ENCODE measurements at places on chromosomes 2 and 18. TPM values are rescaled to one million over a fixed set of nuclear protein-coding genes. Genes with fewer than 3 reads are reported as not detected.

The ALPI gene
- total RNA-seq, result not detected

The M1AP gene
- not detected for total RNA-seq

The TMEM169 gene
- 0.53 TPM for total RNA-seq

The FZD7 gene
- total RNA-seq, result 0.25 TPM

GRCh38 chr18:13934058-13934457, 18.7 kb upstream of the MC2R start:
- H3K27me3 ChIP-seq, result no peaks in the 10 kb centered on the region
- no peak overlapping the region for H3K4me3 ChIP-seq
- no peaks in the 10 kb centered on the region for H3K4me1 ChIP-seq
- H3K27ac ChIP-seq, result no peak overlapping the region
- DNase-seq, result no peak

DNA sequence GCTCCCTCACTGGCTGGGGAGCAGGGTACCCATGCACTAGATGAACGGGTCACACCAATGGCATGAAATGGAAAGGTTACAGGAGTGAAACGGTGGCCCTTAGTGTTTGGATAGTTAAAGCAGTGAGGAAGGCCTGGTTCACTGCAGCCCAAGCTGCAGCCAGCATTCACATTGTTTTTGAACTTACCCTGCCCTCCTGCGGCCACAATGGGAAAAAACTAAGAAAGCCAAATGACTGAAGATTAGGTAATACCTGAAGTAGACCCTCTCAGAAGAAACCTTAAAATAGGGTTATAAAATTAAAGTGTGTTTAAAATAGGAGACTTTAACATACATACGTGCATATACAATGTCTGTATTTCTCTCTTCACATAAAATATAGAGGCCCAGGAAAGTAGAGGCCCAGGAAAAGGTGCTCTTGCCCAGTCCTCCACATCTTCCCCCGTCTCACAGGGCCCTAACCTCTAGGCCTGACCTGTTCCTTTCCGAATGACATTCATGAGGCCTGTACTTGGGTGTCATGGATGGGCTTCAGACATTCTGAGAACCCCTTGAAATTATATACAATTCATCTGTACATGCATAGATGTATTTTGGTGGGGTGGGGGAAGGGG, 33.3 kb downstream of the DOK1 start:
- H3K27me3 ChIP-seq, result peaks cover 7% of the 10 kb centered on the region
- H3K4me3 ChIP-seq, result no peak overlapping the region
- DNase-seq, result peak; percentile 40
- H3K27ac ChIP-seq, result no peak overlapping the region
- peaks cover 5% of the 10 kb centered on the region for H3K4me1 ChIP-seq

- no peak for DNase-seq
- no peak overlapping the region for H3K27ac ChIP-seq
- H3K36me3 ChIP-seq, result no peaks in the 10 kb centered on the region
- no peaks in the 10 kb centered on the region for H3K4me1 ChIP-seq
- no peak overlapping the region for H3K4me3 ChIP-seq
Measured at GRCh38 chr18:8562070-8562469, 47.2 kb upstream of the RAB12 start.

GRCh38 chr2:195612611-195613495, 44.2 kb upstream of the SLC39A10 start:
- no peaks in the 10 kb centered on the region for H3K4me1 ChIP-seq
- no peaks in the 10 kb centered on the region for H3K27me3 ChIP-seq
- H3K4me3 ChIP-seq, result no peak overlapping the region
- no peaks in the 10 kb centered on the region for H3K36me3 ChIP-seq

GRCh38 chr2:41859615-41860514, 188.0 kb upstream of the PKDCC start:
- no peaks in the 10 kb centered on the region for H3K4me1 ChIP-seq
- H3K27me3 ChIP-seq, result peaks cover 4% of the 10 kb centered on the region
- no peak overlapping the region for H3K27ac ChIP-seq

GRCh38 chr2:95206096-95206495, 1.2 kb upstream of the ZNF892 start:
- H3K27me3 ChIP-seq, result no peaks in the 10 kb centered on the region
- no peak for DNase-seq
- H3K4me3 ChIP-seq, result no peak overlapping the region
- peaks cover 17% of the 10 kb centered on the region for H3K4me1 ChIP-seq
- H3K36me3 ChIP-seq, result peaks cover 12% of the 10 kb centered on the region

DNA sequence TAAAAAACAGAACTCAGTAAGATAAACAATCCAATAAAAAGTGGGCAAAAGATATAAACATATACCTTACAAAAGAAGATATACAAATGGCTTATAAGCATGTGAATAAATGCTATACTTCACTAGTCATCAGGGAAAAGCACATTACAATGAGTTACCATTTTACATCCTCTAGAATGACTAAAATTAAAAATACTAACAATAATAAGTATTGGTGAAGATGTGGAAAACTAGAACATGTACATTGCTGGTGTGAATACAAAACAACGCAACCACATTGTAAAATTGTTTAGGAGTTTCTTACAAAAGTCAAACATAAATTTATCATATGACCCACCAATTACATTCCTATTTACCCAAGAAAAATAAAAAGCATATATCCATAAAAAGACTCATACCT, 80.1 kb downstream of the SPIRE1 start:
- no peak overlapping the region for H3K27ac ChIP-seq
- H3K36me3 ChIP-seq, result no peaks in the 10 kb centered on the region
- H3K27me3 ChIP-seq, result no peaks in the 10 kb centered on the region
- H3K4me1 ChIP-seq, result no peaks in the 10 kb centered on the region
- H3K4me3 ChIP-seq, result no peak overlapping the region

DNA sequence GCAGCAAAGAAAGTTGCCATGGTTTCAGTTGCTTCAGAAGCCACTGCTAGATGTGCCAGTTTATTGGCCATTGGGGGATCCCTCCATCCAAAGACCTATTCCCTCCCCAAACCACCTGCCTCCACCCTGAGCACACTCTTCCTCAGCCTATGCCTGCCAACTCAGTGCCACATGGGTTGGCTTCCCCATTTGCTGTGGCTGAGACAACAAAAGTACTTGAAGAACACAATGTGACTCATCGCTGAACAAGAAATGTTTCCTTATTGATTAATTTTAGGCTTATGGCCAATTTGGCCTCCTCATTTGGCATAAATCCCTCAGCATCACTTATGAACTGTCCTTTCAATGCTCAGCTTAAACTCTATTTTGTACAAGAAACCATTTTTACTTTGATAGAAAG, 215.9 kb downstream of the TMEM247 start:
- no peaks in the 10 kb centered on the region for H3K27me3 ChIP-seq

- H3K27ac ChIP-seq, result no peak overlapping the region
- no peaks in the 10 kb centered on the region for H3K36me3 ChIP-seq
- H3K27me3 ChIP-seq, result no peaks in the 10 kb centered on the region
- no peaks in the 10 kb centered on the region for H3K4me1 ChIP-seq
Measured at GRCh38 chr18:11834772-11835171, 16.4 kb upstream of the CHMP1B start.

DNA sequence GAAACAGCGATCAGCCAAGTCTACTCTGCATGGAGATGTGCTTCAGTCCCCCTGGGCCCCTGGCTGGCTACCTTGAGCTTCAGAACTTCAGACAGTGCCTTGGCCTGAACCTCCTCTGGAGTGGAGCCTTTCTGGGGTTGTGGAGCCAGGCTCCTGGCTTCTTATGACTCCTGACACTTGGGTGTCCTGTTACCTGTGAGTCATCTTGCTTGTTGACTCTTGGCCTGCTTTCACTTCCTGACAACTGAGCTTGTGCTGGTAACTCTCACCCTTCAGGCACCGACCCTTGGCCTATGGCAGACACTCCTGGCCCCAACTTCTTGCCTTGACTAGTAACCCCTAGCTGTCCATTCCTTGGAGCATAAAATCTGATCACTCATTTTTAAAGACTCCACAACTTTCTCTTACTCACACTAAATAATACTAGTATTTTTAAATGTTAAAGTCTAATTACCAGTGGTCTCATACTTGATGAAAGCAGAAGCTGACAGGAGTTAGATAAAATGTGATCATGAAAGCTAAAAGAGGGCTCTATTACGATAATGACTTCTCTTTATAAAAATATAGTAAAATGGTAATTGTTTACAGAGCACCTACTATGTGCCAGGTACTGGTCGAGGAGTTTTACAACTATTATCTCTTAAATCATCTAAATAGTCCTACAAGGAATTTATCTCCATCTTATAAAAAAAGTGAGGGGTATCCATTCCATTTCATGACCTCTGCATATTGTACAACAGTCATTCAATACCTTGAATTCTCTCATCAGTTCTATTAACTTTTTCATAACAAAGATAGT, 46.3 kb upstream of the VIT start:
- no peak for DNase-seq
- no peaks in the 10 kb centered on the region for H3K36me3 ChIP-seq
- no peak overlapping the region for H3K27ac ChIP-seq

All from CD4-positive, alpha-beta T cell (primary cell).